ENCODE measurements at places on chromosomes 6 and 20. TPM values are rescaled to one million over a fixed set of nuclear protein-coding genes. Genes with fewer than 3 reads are reported as not detected.

MYBL2 gene
- polyA plus RNA-seq, result 13.0 TPM

B3GALT4 gene
- 5.7 TPM for polyA plus RNA-seq

TCP11 gene
- polyA plus RNA-seq, result 0.09 TPM

MUC21 gene
- polyA plus RNA-seq, result not detected

DNA sequence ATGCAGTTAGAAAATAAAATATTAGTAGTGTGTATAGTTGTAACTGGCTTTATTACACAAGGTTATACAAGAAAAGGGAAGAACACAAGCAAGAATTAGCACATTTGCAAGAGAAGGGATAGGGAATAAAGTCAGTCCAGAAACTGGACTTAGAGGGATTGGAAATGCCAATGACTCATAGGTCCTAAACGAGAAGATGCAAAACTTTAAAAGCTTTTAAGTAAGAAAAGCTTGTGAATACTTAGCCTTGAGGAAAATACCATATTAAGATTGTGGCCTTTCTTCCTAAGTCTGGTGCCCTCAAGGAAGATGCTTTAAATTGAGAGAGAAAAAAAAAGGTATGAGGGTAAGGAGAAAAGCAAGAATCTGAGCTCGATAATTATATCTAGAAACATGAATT is 102.3 kb upstream of the MCHR2 start:
- H3K27ac ChIP-seq, result no peak overlapping the region
- H3K27me3 ChIP-seq, result no peaks in the 10 kb centered on the region
- no peaks in the 10 kb centered on the region for H3K4me1 ChIP-seq

DNA sequence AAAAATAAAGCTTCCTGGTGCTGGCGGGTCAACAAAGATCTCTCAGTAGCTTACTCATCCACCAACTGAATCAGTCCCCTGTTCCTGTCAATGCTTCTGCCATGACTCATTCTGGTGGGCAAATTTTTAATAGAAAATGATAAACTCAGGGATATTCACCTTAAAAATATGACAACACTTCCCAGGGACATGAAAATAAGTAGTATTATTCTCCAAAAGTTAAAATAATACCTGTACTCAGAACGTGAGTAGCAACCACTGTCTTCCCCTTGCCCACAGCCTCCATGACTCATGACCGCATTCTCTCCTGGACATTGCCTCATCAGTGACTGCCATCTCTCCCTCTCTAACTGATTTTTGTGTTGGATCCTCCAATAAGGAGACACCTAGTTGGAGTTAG is 552.3 kb downstream of the KIF16B start:
- no peaks in the 10 kb centered on the region for H3K27me3 ChIP-seq
- H3K4me3 ChIP-seq, result no peak overlapping the region
- H3K27ac ChIP-seq, result no peak overlapping the region
- H3K36me3 ChIP-seq, result no peaks in the 10 kb centered on the region

DNA sequence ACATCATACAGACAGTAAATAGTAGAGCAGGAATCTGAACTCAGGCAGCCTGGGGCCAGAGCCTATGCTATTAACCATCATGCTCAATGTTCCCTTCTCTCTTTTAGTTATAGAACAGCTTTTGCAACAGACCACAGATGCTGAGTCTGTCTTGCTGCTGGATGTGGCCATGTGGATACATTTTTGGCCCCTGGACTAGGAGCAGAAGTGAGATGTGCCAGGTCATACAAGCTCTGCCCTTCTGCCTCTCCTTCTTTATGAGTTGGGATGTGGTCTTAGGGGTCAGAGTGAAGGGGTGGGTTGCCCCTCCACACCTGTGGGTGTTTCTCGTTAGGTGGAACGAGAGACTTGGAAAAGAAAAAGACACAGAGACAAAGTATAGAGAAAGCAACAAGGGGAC is 14.6 kb upstream of the AARS2 start:
- H3K27me3 ChIP-seq, result peaks cover 34% of the 10 kb centered on the region
- H3K27ac ChIP-seq, result no peak overlapping the region
- DNase-seq, result no peak
- H3K4me1 ChIP-seq, result no peaks in the 10 kb centered on the region

- H3K4me1 ChIP-seq, result peaks cover 4% of the 10 kb centered on the region
- no peaks in the 10 kb centered on the region for H3K36me3 ChIP-seq
- H3K4me3 ChIP-seq, result no peak overlapping the region
- no peaks in the 10 kb centered on the region for H3K27me3 ChIP-seq
Observed at GRCh38 chr6:52839124-52840055, 1.2 kb downstream of the GSTA5 start.

GRCh38 chr6:123830120-123830519 is 26.5 kb downstream of the NKAIN2 start:
- no peaks in the 10 kb centered on the region for H3K4me1 ChIP-seq
- H3K4me3 ChIP-seq, result no peak overlapping the region
- H3K27me3 ChIP-seq, result no peaks in the 10 kb centered on the region

- no peak for DNase-seq
- H3K4me1 ChIP-seq, result peaks cover 3% of the 10 kb centered on the region
- H3K36me3 ChIP-seq, result no peaks in the 10 kb centered on the region
- H3K27ac ChIP-seq, result no peak overlapping the region
Observed at GRCh38 chr6:105594821-105595220, 191.9 kb upstream of the PREP start.

- no peaks in the 10 kb centered on the region for H3K36me3 ChIP-seq
- no peak overlapping the region for H3K27ac ChIP-seq
- H3K27me3 ChIP-seq, result no peaks in the 10 kb centered on the region
- no peak overlapping the region for H3K4me3 ChIP-seq
- H3K4me1 ChIP-seq, result peaks cover 17% of the 10 kb centered on the region
Observed at GRCh38 chr6:25326126-25326525, 47.0 kb downstream of the CARMIL1 start.

- DNase-seq, result no peak
- no peaks in the 10 kb centered on the region for H3K36me3 ChIP-seq
- H3K4me3 ChIP-seq, result no peak overlapping the region
- no peaks in the 10 kb centered on the region for H3K27me3 ChIP-seq
- no peaks in the 10 kb centered on the region for H3K4me1 ChIP-seq
Observed at GRCh38 chr6:87279196-87279595, 43.2 kb upstream of the SMIM8 start.

Data from large intestine (tissue), 12 donors.